ENCODE measurements at places on chromosomes 7 and 10. TPM values are rescaled to one million over a fixed set of nuclear protein-coding genes. Genes with fewer than 3 reads are reported as not detected.
A peak's percentile ranks its signal among the peaks of the same experiment; 100 is the strongest.

MBLAC1 gene
- 2.2 TPM for total RNA-seq

GCK gene
- total RNA-seq, result 0.40 TPM

VPS41 gene
- 77.3 TPM for total RNA-seq

FAM13C gene
- 9.5 TPM for total RNA-seq

GPR85 gene
- total RNA-seq, result 2.1 TPM

INPP5A gene
- total RNA-seq, result 37.0 TPM

DNA sequence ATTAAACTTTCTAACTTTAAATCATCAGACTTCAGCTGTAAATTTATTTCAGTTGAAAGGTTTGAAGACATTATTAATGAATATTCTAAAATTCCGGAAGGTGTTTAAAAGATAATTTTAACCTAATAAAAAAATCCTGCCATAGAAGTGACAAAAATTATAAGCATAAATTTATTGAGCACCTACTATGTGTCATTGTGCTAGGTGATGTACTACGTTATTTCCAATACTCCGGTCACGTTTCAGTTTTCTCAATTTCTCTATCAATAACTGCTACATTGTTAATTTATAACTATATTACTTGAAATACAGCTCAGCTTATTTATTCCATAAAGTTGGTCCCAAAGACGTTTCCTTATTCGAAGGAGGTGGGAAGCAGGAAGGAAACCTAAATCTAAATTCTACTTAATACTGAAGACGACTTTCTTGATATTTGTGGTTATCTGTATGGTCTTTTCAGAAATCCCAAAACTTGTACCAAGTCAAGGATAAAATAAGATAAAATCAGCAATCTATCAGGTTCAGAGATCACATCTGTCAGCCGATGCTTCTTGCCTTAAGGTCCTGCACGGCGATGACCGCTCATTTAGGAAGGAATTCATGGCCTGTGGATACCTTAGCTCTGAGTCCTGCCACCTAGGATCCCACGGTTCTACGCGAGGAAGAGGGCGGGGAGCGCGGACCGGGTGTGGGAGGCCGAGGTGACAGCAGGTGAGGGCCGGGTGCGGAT lies 1.2 kb upstream of the ZEB1 start:
- no peaks in the 10 kb centered on the region for H3K27me3 ChIP-seq
- H3K4me3 ChIP-seq, result peak overlapping the region; percentile 72
- peak overlapping the region; percentile 99 for H3K27ac ChIP-seq
- peaks cover 3% of the 10 kb centered on the region for H3K4me1 ChIP-seq

DNA sequence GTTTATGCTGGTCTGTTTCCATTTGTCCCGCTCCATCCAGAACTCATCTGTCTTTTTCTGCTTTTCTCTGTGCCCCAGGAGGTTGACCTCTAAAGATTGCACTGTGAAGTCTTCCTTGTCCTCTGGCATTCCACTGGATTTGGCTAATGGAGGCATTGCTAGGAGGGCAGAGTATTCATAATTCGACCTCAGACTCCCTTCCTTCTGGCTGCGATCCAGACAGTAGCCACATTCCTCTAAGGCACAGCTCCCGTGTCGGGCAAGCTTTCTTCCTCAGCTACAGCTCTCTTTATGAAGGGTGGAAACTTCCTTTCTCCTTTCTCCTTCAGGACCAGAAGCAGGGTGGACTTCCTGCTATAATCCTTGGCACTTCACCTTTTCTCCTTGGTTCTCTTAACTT lies 175.9 kb downstream of the BAMBI start:
- DNase-seq, result peak; percentile 72
- no peaks in the 10 kb centered on the region for H3K36me3 ChIP-seq
- peaks cover 2% of the 10 kb centered on the region for H3K4me1 ChIP-seq
- H3K4me3 ChIP-seq, result no peak overlapping the region
- no peak overlapping the region for H3K27ac ChIP-seq

GRCh38 chr7:112556633-112557032 lies 75.8 kb downstream of the LSMEM1 start:
- no peak overlapping the region for H3K27ac ChIP-seq
- H3K36me3 ChIP-seq, result no peaks in the 10 kb centered on the region
- DNase-seq, result no peak
- no peak overlapping the region for H3K4me3 ChIP-seq

GRCh38 chr7:16697507-16698199 lies 51.7 kb downstream of the BZW2 start:
- H3K27ac ChIP-seq, result no peak overlapping the region
- no peaks in the 10 kb centered on the region for H3K27me3 ChIP-seq
- peaks cover 33% of the 10 kb centered on the region for H3K36me3 ChIP-seq
- no peaks in the 10 kb centered on the region for H3K4me1 ChIP-seq
- H3K4me3 ChIP-seq, result no peak overlapping the region

DNA sequence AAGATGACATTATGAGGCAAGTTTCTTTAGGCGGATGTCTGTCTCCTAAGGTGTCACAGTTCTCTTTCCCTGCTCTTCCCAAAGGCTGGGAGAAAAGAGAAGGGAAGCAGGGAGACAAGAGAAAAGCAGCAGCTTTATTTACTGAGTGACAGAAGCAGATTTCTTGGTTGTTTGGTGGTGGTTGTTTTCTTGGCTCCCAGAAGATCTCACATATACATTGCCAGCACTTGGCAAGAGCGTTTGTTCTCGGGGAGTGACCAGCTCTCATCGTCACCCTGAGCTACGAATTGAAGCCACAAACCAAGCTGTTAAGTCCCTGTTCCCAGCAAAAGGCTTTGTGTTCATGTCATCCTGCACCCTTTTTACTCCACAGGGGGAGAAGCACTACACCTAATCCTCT lies 11.4 kb downstream of the CDHR3 start:
- no peak for DNase-seq
- no peaks in the 10 kb centered on the region for H3K4me1 ChIP-seq
- H3K36me3 ChIP-seq, result no peaks in the 10 kb centered on the region
- no peaks in the 10 kb centered on the region for H3K27me3 ChIP-seq

- H3K4me3 ChIP-seq, result no peak overlapping the region
- no peaks in the 10 kb centered on the region for H3K27me3 ChIP-seq
- H3K27ac ChIP-seq, result no peak overlapping the region
- DNase-seq, result no peak
- H3K4me1 ChIP-seq, result peaks cover 3% of the 10 kb centered on the region
These were observed 164.7 kb upstream of the KLF6 start for GRCh38 chr10:3949711-3950110.

- H3K27me3 ChIP-seq, result no peaks in the 10 kb centered on the region
- no peak overlapping the region for H3K27ac ChIP-seq
- H3K4me1 ChIP-seq, result no peaks in the 10 kb centered on the region
- no peaks in the 10 kb centered on the region for H3K36me3 ChIP-seq
- no peak for DNase-seq
These were observed 181.8 kb upstream of the CACNA2D1 start for GRCh38 chr7:82625377-82625776.

- H3K4me1 ChIP-seq, result no peaks in the 10 kb centered on the region
- H3K27me3 ChIP-seq, result no peaks in the 10 kb centered on the region
- no peak overlapping the region for H3K27ac ChIP-seq
- no peak for DNase-seq
- no peak overlapping the region for H3K4me3 ChIP-seq
These were observed 175.4 kb downstream of the MGMT start for GRCh38 chr10:129642427-129642826.

GRCh38 chr7:66542528-66543269 lies 86.0 kb upstream of the KCTD7 start:
- DNase-seq, result no peak
- no peak overlapping the region for H3K27ac ChIP-seq
- no peaks in the 10 kb centered on the region for H3K4me1 ChIP-seq
- H3K36me3 ChIP-seq, result peaks cover 9% of the 10 kb centered on the region
- no peak overlapping the region for H3K4me3 ChIP-seq
- H3K27me3 ChIP-seq, result no peaks in the 10 kb centered on the region

GRCh38 chr10:22455068-22455857 lies 110.0 kb downstream of the SPAG6 start:
- DNase-seq, result no peak
- no peak overlapping the region for H3K4me3 ChIP-seq
- no peaks in the 10 kb centered on the region for H3K27me3 ChIP-seq
- no peak overlapping the region for H3K27ac ChIP-seq
- H3K4me1 ChIP-seq, result peaks cover 6% of the 10 kb centered on the region

DNA sequence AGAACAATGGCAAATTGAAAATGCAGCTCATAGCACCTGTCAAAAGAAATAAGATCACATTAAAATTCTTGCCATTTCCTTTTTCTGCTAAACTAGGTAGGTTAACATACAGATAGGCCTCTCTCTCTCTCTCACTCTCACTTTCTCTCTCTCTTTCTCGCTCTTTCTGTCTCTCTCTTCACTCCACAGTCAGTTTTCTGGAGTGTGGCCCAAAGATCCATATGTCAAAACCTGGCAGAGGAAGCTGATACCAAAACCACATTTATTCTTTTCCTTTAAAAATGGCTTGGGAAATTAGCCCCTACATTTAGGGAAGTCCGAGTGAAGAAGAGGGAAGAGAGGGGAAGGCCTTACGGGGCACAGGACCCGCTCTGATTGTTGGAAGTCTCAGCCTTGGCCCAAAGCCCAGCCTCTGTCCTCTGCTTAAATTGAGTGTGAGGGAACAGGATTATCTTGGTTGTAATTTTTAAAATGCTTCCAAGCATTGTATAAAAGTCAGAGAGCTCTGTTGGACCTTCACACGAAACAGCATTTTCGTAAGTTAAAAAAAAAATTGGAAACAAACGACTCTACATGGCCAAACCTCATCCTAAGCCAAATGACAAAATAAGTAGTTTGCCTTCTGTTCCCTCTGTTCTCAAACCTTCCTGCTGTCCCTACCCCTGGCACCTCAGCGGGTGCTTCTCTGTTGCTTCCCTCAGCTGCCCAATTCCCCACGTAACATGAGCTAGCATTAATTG lies 83.2 kb downstream of the FRMD4A start:
- peak; percentile 91 for DNase-seq
- H3K36me3 ChIP-seq, result no peaks in the 10 kb centered on the region
- H3K4me3 ChIP-seq, result no peak overlapping the region
- no peak overlapping the region for H3K27ac ChIP-seq
- no peaks in the 10 kb centered on the region for H3K27me3 ChIP-seq

- no peaks in the 10 kb centered on the region for H3K36me3 ChIP-seq
- H3K4me1 ChIP-seq, result peaks cover 11% of the 10 kb centered on the region
- H3K27ac ChIP-seq, result no peak overlapping the region
- no peaks in the 10 kb centered on the region for H3K27me3 ChIP-seq
- no peak overlapping the region for H3K4me3 ChIP-seq
These were observed 14.1 kb downstream of the CUL1 start for GRCh38 chr7:148712678-148713329.

GRCh38 chr10:70418229-70418628 lies 14.3 kb downstream of the EIF4EBP2 start:
- H3K27me3 ChIP-seq, result no peaks in the 10 kb centered on the region
- peaks cover 17% of the 10 kb centered on the region for H3K36me3 ChIP-seq
- no peak overlapping the region for H3K4me3 ChIP-seq
- no peaks in the 10 kb centered on the region for H3K4me1 ChIP-seq

DNA sequence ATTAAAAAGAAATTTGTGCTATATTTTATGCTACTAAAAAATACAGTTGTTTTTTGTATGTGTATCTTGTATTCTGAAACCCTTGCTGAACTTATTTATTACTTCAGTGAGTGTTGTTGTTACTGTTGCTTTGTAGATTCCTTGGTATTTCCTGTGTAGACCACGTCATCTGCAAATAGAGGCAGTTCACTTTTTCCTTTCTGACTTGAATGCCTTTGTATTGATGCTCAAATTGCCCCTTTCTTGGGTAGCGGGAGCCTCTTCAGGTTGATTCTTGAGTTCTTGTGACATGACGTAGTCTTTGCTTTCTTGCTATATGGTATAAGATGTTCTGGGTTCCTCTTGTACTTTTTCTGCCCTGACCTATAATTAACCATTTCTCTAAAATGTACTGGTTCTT lies 504.1 kb downstream of the SDK1 start:
- no peaks in the 10 kb centered on the region for H3K36me3 ChIP-seq
- no peak overlapping the region for H3K27ac ChIP-seq
- no peak overlapping the region for H3K4me3 ChIP-seq
- H3K27me3 ChIP-seq, result no peaks in the 10 kb centered on the region
- no peak for DNase-seq

All from lung (tissue), 17 donors.